ENCODE measurements at places on chromosomes 2 and 18. TPM values are rescaled to one million over a fixed set of nuclear protein-coding genes. Genes with fewer than 3 reads are reported as not detected.

PKDCC gene
- 6.9 TPM for total RNA-seq

CFAP65 gene
- 0.27 TPM for total RNA-seq

RAB6C gene
- 0.14 TPM for total RNA-seq

GRCh38 chr2:152624805-152625204 lies 92.5 kb downstream of the PRPF40A start:
- DNase-seq: peak; percentile 19

DNA sequence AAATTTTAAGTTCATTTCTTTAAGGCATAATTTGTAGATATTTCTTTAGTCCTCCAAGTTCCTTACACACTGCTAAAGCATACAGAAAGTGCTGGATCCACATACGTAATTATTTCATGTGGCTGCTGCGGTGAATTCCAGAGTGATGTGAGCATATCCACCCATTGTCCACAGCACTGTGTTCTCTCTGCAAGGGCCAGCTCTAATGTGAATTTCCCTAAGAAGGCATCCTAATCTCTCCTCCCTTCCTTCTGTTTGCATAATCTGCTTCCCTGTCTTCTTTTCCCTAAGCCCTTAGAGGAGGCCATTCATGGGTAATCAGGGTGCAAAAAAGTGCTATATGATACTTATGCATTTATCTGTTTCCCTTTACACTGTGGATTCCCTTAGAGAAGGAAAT lies 57.2 kb downstream of the COBLL1 start:
- peak; percentile 65 for DNase-seq

DNA sequence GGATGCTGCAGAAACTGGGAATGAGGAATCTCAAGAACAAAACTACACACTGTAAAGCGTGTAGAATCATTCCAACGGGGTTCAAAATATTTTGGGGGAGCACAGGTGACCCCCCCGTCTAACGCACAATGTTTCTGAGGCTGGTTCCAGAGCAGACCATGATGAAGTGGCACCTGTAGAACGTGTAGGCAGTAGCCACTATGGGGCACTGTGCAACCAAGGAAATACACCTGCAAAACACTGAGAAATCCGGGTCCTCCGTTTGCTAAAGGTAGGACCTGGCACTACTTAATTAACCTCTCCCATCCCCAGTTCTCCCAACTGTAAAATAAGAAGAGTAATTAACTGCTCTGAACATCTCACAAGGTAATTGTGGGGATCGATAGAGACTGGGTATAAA lies 22.6 kb downstream of the ST6GAL2 start:
- DNase-seq: no peak

DNA sequence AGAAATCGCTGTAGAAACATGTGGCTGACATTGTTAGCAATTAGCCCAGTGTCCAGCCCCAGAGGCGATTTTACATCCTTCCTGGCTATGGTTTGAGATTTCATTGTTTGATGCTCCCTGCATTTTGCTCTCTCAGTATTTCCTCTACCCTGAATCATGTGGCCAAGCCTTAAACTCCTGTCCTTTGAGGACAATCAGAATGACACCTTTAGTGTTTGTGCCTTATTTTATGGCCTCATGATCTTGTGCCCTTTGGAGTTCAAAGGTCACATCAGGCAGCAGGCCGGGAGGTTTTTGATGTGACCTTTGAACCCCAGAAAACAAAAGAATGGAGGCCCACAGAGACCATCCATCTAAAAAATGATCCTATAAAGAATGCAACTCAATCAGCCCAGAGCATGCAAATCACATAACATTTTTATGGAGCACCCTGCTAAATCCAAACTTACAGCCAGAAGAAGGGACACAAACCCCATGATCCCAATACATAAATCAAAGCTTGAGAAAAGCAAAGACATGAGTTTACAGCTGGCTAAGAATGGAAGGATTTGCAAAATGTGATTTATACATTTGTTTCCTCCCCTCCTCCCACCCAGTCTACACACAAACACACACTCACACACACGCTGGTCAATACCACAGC lies 52.5 kb downstream of the FECH start:
- no peak for DNase-seq

- peak; percentile 82 for DNase-seq
These were observed 9.9 kb upstream of the IL1A start for GRCh38 chr2:112794131-112794733.

GRCh38 chr2:55232863-55233657 lies 572 bp downstream of the RPS27A start:
- peak; percentile 10 for DNase-seq

DNA sequence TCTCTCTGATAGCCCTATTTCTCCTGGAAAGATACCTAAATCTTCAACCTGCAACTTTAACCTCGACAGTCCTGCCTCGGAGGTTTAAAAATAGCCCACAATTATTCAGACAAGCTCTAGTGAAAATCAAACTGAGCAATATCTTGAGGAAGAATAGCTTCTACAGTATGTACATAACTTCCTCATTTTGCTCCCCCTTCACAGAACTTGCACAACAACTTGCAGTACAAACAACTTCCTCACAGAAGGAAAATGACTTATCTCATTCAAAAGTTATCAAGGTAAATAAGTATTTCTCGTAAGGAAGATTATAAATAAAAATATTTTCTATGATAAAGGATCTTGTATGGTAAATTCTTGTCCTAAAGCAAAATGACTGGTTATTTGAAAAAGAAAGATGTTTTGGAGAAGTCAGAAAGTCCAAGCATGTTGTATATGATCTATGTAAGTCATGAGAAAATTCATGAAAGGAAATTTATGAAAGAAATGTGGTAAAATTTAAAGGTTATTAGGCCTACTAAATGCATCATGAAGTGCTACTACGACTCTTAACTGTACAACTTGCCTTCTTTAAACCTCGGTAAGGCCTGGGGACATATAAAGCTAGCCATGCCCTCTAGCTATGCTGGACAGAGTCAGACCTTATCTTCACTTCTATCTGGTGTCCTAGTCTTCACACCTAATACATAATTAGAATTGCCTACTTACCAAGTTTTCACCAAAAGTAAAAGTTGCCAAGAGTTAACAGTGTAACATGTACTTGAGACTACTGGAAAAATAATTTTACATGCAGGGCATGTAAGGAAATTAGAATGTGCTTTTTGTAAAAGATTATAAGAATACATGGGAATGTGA lies 394.5 kb downstream of the DLGAP1 start:
- no peak for DNase-seq

DNA sequence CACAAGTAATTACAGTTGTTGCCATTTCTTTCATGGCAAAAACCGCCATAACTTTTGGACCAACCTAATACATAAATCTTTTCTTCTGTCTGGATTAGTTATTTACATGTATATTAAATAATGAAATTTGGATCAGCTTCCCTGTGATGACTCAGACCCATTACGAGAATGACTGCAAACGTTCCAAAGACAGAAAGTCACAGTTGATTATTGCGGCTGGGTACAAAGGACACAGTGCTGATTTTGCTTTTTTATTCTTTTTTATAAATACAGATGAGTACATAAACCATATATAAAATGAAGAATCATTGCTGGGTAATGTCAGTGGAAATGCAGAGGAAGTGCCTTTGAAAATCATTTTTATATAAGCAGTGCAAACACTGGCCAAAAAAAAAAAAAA lies 126.2 kb downstream of the TWIST2 start:
- peak; percentile 64 for DNase-seq

DNA sequence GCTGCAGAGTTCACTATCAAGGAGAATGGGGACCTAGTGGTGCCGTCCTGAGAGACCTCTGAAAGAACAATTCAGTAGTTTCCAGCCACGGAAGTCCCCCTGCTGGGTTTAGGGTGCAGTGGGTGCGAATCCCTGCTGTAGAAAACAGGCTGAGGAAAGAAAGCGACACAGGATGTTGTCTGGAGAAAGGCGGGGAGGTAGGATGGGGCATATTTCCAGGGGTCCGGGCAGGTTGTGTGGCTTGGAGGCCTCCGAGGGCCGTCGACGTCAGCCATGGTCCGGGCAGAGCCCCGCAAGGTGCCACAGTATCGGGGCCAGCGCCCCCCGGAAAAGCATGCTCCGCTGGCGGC lies 807 bp upstream of the CREB1 start:
- no peak for DNase-seq

DNA sequence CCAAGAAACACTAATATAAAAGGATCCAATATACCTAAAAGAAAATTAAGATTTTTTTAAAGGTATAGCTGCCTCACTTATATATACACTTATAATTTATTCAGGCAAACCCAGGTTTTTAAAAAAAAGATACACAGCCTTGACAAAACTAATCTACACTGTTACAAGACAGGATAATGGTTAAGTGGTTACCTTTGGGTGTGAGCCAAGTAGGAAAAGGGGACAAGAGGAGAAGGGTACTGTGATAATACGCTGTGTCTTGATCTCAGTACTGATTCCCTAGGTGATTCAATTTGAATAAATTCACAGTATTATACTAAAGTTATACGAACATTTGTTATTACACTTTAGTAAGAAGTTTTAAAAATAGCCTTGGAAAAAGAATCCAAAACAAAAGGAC lies 30.6 kb downstream of the KLHL41 start:
- no peak for DNase-seq

Measured in astrocyte (in vitro differentiated cells and primary cell).